Activated CD4-positive, alpha-beta T cell treated with anti-CD3 and anti-CD28 coated beads for 36 hours (primary cell): ENCODE measurements at places on chromosomes 6 and 20. TPM values are rescaled to one million over a fixed set of nuclear protein-coding genes. Genes with fewer than 3 reads are reported as not detected.

The CDH22 gene
- not detected for total RNA-seq

The FOXC1 gene
- total RNA-seq, result 0.05 TPM

The NOTCH4 gene
- total RNA-seq, result 1.1 TPM

GRCh38 chr20:47290008-47290407 is 66.5 kb downstream of the ZMYND8 start:
- peaks cover 13% of the 10 kb centered on the region for H3K4me1 ChIP-seq
- H3K27ac ChIP-seq, result no peak overlapping the region
- no peak overlapping the region for H3K4me3 ChIP-seq
- no peak for DNase-seq
- H3K36me3 ChIP-seq, result peaks cover 54% of the 10 kb centered on the region

- H3K4me1 ChIP-seq, result no peaks in the 10 kb centered on the region
- DNase-seq, result no peak
- H3K36me3 ChIP-seq, result no peaks in the 10 kb centered on the region
- no peak overlapping the region for H3K4me3 ChIP-seq
- H3K27ac ChIP-seq, result no peak overlapping the region
- H3K27me3 ChIP-seq, result no peaks in the 10 kb centered on the region
Measured at GRCh38 chr20:57688864-57689263, 21.0 kb downstream of the PMEPA1 start.

DNA sequence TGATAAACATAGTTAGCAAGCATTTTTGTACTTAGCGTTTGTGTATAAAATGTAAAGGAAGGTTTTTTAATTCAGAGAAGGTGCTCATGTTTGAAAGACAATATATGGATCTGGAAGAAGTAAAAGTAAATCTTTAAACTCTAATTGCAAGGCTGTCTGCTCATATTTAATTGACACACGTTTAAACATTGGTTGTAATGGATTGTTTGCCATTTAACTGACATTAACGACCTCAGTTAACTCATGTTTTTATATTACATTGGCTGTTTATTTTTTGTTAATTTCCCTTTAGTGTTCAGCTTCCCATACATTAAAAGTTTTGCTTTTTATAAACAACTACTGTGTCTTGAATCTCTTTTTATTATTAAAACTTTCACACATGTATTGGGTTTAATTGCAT is 208.1 kb downstream of the ARID1B start:
- no peaks in the 10 kb centered on the region for H3K27me3 ChIP-seq
- peaks cover 79% of the 10 kb centered on the region for H3K4me1 ChIP-seq
- no peak overlapping the region for H3K4me3 ChIP-seq
- no peak for DNase-seq
- no peaks in the 10 kb centered on the region for H3K36me3 ChIP-seq

- H3K36me3 ChIP-seq, result no peaks in the 10 kb centered on the region
- DNase-seq, result no peak
- peaks cover under 1% of the 10 kb centered on the region for H3K4me1 ChIP-seq
Measured at GRCh38 chr20:23343590-23343989, 7.0 kb upstream of the NXT1 start.

- H3K4me3 ChIP-seq, result peak overlapping the region; percentile 73
- H3K27ac ChIP-seq, result no peak overlapping the region
- H3K4me1 ChIP-seq, result peaks cover 23% of the 10 kb centered on the region
- no peaks in the 10 kb centered on the region for H3K36me3 ChIP-seq
Measured at GRCh38 chr6:148747471-148748165, 788 bp downstream of the UST start.

DNA sequence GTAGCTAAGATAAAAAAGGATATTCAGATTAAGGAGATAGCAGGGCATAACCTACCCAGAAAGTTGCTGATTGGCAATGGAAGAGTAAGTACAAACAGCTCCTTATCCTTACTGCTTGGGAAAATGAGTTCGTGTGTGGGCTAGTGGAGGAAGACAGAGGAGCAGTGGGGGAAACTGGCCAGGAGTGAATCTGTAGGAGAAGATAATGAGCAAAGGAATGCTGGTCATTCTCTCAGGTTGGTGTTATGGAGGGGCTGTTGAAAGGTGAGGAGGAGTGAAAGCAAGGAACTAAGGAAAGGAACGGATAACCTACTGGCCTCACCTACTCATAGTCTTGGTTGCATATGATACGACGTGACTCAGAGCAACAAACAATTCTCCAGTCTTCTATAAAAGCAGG is 7.3 kb upstream of the GJB7 start:
- no peak for DNase-seq
- H3K4me1 ChIP-seq, result peaks cover 13% of the 10 kb centered on the region
- H3K27me3 ChIP-seq, result no peaks in the 10 kb centered on the region
- no peak overlapping the region for H3K27ac ChIP-seq
- peaks cover 17% of the 10 kb centered on the region for H3K36me3 ChIP-seq

DNA sequence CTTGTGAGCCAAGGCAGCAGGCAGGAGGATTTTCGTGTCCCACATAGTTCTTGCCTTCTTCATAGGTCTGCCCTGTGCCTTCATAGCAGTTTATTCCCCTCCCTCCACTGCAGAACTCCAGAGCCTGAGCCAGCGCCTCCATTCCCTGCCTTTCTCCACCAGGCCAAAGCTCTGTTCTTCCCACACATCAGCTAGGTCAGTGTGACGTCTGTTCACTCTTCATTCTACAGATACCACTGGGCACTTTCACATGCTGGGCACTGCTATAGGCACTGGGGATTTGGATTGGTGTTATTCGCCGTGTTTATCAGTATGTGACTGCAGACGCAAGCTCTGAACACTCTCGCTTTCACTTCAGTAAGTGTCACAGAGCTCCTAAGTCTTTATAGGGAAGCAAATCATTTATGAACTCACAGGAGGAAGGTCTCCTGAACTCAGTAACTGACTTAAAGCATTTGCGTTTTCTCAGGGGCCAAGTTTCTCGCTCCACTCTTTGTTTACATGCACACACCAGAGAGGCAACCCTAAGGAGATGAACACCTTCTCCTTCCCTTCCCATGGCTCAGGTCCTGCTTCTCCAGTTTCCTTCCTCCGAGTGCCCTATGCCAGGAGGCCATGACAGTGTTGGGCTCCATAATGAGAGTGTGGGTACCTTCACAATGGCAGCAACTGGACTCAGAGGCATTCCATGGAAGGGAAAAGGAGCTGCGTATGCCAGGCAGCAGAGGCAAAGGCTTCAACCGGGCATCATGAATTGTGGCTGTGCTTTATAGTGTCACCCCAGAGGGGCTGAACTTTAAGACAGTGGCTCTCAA is 6.3 kb upstream of the APMAP start:
- H3K27me3 ChIP-seq, result no peaks in the 10 kb centered on the region
- peaks cover 9% of the 10 kb centered on the region for H3K36me3 ChIP-seq
- no peak overlapping the region for H3K4me3 ChIP-seq
- DNase-seq, result no peak

GRCh38 chr6:73585566-73586415 is 65.0 kb upstream of the EEF1A1 start:
- H3K4me1 ChIP-seq, result peaks cover 18% of the 10 kb centered on the region
- peak overlapping the region; percentile 73 for H3K4me3 ChIP-seq
- H3K27me3 ChIP-seq, result no peaks in the 10 kb centered on the region

DNA sequence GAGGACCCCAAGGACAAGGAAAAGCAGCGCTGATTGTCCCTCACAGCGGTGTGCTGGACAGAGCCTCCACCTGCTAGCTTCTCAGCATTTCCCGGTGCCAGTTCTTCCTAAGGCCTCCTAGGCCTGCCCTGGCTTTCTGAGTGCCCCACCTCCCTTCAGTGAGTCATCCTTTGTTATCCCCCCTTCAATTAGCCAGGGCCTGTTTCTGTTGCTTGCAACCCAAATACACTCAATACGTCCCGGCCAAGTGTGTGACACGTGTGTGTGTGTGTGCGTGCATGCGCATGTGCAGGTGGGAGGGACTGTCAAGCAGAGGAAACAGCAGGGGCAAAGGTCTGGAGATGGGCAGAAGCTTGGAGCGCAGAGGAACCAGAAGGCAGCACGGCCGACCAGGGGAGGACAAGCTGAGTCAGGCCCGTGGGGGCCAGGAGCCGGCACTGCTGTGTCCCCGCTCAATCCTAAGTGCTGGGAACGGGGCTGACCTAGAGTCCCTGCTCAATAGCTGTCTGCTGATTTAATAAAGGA is 159.8 kb downstream of the PREX1 start:
- H3K27ac ChIP-seq, result no peak overlapping the region
- H3K27me3 ChIP-seq, result no peaks in the 10 kb centered on the region
- H3K36me3 ChIP-seq, result peaks cover 2% of the 10 kb centered on the region
